ENCODE measurements at places on chromosomes 16 and 17.

DNA sequence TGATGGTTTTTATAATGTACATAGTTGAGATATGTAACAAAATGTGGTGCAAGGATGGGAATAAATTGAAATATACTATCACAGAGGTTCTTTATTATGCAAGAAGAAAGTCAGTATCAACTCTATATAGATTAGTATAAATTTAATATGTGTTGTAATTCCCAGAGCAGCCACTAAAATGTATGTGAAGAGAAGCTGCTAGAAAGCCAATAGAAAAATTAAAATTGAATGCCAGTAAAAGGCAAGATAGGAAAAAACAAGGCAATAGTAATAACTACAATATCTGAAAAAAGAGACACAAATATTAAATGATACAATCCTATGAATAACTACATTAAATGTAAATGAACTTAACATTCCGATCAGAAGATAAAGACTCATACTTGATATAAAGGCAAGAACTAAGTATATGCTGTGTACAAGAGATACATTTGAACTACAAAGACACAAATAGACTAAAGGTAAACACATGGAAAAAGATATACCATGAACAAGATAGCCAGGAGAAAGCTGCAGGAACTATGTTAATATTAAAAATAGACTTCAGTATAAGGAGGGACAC lies 92.0 kb downstream of the ABCA8 start:
- no peak for DNase-seq

DNA sequence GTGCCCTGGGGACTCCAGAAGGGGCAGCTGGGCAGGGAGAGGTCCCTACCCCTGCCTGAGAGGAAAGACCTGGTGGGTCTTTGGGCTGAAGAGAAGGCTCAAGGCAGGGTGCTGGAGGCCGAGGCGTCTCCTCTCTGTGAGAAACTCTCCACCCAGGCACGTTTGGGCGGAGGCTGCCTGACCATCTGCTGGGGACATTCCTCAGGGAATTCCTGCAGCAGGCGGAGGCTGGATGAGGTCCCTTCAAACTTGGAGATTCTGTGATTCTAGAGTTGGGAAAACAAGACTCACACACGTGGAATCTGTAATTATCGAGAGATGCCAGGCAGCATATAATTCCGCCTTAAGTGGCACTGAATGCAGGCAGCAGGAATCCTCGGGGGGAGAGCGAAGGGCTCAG lies 21.1 kb upstream of the PHF12 start:
- no peak for DNase-seq

GRCh38 chr16:51900221-51900780 lies 646.6 kb downstream of the TOX3 start:
- no peak for DNase-seq

GRCh38 chr16:10658943-10659342 lies 35.8 kb downstream of the TEKT5 start:
- no peak for DNase-seq

- no peak for DNase-seq
Measured at GRCh38 chr16:85988723-85989313, 89.9 kb downstream of the IRF8 start.

- DNase-seq: no peak
Measured at GRCh38 chr17:66679631-66680517, 155.0 kb upstream of the CACNG5 start.

GRCh38 chr17:62827746-62828485 lies 19.8 kb upstream of the MARCHF10 start:
- DNase-seq: no peak

- DNase-seq: no peak
Measured at GRCh38 chr16:26365161-26365940, 673.6 kb downstream of the HS3ST4 start.

DNA sequence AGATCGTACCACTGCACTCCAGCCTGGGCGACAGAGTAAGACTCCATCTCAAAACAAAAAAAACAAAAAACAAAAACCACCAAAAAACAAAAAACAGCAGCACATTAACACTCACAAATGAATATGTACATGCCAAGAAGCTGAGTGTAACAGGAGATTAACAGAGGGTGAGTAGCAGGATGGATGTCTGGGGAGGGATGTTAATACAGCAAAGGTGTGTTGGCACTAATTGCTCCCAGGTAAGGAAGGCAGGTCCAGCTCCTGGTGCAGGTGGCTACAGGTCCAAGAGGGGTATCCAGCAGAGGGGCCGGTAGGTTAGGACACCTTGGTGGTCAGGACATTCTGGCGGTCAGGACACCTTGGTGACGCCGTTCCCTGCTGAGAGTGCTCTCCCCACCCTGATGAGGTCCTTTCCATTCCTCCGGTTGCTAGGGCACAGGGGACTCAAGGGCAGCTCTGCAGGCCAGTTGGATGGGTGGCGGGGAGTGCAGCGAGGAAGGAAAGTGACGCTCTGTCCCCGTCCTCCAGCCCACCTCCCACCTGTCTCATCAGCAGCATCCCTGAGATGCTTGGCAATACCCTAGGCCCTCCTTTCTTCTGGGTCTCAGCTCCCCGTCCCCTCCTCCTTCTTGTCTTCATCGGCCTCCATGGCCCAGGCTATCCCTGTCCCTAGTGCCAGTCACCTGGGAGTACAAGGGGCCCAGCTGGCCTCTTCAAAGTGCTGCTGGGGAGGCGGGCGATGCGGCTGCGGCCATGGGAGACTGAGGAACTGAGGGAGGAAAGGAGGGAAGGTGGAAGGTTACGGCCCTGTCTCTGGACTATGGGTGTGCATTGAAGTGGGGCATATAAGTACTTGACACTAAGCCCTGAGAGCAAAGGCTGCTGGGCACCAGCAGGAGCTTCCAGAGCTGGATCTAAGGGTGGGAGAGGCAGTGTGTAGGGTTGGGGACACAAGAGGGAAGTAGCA lies 10.7 kb upstream of the GFAP start:
- DNase-seq: no peak
